Progenitor cell of endocrine pancreas (in vitro differentiated cells): ENCODE measurements at places on chromosomes 12 and 14.

DNA sequence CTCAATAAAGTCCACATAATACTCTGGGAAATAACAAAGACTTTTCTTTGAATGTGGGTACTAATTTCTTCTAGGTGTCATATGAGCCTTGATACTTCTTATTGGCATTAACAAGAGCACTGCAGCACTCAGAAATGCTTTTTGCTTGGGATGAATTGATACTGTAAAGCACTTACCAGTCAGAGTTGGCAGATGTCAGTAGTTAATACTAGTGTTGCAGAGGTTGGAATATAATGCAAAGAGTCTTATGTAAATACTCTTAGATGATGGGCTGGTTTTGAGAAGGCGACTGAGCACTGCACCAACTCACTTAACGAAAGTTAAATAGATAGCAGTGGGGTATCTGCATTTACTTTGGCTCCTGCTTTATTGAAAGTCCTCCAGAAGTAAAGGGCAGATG is 25.6 kb upstream of the MBIP start:
- no peak for DNase-seq

- no peak for DNase-seq
These were observed 156.8 kb downstream of the PDE3A start for GRCh38 chr12:20525064-20525610.

GRCh38 chr14:32252030-32252670 is 49.1 kb upstream of the RNU6-8 start:
- peak; percentile 15 for DNase-seq

- no peak for DNase-seq
These were observed 30.8 kb upstream of the HSPB8 start for GRCh38 chr12:119147847-119148448.

- no peak for DNase-seq
These were observed 56.6 kb downstream of the CALM1 start for GRCh38 chr14:90453401-90453951.

DNA sequence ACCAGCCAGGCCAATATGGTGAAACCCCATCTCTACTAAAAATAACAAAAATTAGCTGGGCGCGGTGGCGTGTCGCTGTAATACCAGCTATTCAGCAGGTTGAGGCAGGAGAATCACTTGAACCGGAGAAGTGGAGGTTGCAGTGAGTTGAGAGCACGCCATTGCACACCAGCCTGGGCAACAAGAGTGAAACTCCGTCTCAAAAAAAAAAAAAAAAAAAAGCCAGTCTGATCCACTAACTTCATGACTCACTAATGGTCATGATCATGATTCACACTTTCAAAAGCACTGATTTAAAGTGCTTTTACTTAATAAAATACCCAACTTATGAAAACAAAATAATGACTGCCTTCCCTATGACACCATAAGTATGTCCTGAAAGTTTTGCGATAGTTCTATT is 38.4 kb upstream of the CPM start:
- no peak for DNase-seq

GRCh38 chr12:92271341-92271740 is 125.7 kb upstream of the BTG1 start:
- DNase-seq, result no peak

DNA sequence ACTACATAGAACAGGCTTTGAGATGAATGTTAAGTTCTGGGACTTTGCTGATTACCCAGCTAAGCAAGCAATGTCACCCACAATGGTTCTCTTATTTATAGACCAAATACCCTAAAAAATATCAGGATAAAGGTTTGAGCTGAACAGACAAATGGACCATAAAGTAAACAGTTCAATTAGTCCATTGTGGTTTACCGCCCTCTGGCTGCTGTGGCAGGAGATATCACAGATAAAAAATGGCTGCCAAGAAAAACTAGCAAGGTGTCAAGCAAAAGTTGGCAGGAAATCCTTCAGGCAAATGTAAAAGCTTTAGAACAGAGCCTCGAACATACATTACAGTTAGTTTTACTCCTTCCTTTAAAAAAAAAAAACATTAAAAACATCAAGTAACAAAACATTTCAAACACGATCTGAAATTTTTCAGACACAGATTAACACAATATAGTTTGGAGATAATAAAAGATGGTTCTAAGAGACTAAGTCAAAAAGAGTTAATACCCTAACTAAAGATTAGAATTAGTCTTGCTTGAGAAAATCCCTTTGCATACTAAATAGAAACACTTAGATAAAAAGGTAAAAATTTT is 41.3 kb downstream of the MED13L start:
- DNase-seq, result no peak

GRCh38 chr12:28780096-28780495 is 369.0 kb upstream of the FAR2 start:
- DNase-seq, result no peak

DNA sequence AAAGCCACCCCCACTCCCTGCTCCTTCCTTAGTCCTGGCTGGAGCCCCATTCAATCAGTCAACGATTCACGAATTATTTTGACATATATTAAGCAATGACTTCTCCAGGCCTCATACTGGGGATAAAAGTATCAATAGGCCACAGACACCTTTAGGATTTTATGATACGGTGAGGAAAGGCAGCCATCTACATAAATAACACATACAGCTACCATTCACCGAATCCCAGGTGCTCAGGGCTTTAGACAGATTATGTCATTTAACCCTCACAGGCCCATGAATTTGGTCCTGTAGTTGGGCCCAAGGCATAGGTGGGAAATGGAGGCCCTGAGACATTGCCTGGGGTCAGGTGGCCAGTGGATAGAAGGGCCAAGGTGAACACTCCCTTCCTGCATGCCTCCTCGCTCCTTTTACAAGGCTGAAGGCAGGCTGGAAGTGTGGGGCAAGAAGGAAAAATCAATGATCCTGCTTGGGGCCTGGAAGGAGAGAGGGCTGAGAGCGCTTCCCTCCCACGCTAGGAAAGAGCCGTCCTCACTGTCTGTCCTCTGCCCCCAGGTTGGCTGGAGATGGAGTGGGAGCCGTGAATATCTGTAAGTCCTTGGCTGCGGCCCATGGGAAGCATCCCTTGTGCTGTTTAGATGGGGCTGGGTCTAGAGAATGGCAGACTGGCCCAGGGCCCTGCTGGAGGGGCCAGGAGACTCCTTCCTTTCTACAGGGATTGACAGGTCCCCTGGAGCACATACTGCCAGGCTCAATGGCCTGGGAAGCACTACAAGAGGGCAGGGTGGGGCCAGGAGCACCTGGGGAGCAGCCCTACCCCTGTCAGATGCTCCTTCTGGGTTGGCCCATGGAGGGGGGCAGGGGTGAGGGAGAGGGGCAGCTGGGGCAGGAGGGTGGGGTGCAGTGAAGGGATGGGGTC is 14.8 kb downstream of the KRT7 start:
- DNase-seq, result no peak

- no peak for DNase-seq
These were observed 776.0 kb downstream of the C12orf50 start for GRCh38 chr12:87253157-87253556.

- no peak for DNase-seq
These were observed 34.2 kb downstream of the MANSC1 start for GRCh38 chr12:12315838-12316237.

GRCh38 chr14:53128303-53129028 is 24.7 kb downstream of the DDHD1 start:
- DNase-seq, result no peak

- no peak for DNase-seq
These were observed 180.3 kb downstream of the RAD51B start for GRCh38 chr14:67999705-68000384.

DNA sequence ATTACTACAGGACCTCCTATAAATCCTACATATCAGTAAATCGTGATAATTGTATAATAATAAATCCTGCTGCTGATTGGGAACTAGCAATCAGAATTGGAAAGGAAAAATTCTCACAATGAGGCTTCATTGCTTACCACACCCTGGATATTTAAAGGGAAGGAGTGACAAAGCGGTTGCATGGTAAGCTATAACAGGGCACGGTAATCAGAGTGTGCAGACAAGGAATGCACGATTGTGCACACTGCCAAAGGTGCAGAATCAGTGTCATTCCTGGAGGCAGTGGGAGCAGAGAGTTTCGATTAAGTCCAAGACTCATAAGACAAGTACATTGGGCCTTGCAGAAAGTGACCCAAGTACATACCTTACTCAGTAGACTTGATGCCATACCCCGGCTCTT is 277.5 kb upstream of the NPAS3 start:
- DNase-seq, result no peak

- peak; percentile 32 for DNase-seq
These were observed 1.1 kb downstream of the KMT2D start for GRCh38 chr12:49059299-49060171.

GRCh38 chr12:7749442-7749841 is 2.3 kb upstream of the CLEC4C start:
- no peak for DNase-seq

DNA sequence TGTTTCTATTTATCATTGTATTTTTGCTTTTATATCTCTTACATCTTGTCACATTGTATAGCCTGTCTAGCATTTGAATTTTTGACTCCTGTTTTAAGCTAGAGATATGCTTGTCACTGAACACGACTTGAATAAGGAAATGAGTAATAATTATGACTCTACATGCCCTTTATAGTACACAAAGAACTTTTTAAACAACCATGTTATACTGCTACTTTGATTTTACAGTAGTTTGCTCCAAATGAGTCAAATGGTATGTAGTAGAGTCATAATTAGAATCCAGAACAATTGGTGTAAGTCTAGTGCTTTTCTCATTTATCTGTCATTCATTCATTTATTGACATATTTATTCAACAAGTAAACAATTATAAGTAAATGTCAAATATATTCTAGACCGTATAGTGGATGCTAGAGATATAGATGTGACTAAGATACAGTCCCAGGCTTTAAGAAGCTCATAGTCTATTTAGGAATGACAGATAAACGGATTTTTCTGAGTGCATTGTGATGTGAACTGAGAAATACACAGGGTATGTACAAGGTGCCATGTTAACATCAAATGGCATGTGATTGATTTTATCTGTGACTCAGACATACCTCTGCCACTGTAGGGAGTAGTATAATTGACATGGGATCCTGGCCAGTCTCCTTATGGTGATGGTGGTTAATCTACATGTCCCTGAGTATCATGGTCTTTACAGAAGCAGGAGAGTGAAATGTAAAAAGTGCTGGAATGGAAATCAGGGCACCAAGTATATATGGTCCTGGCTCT is 799.7 kb downstream of the DIO2 start:
- DNase-seq, result no peak

GRCh38 chr12:68451261-68452077 is 119.3 kb upstream of the MDM1 start:
- DNase-seq, result no peak

- DNase-seq, result peak; percentile 30
These were observed 117.2 kb upstream of the FZD10 start for GRCh38 chr12:130044991-130045621.

- DNase-seq, result no peak
These were observed 47.7 kb upstream of the MDGA2 start for GRCh38 chr14:47722929-47723693.

DNA sequence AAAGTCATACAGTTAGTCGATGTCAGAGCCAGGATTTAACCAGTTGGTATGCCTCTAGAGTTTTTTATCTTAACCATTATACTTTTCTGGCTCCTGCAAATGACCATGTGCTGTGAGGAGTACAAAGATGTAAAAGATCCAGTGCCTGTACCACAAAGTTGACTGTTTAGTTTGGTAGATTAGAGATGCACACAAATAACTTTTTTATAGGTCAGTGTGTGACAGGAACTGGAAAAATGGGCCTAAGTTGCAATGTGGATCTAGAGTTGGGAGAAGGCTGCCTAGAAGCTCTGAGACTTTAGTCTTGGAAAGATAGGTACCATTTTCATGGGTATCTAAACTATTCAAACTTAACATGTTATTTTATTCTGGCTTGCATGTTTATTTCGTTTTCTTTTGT is 32.8 kb upstream of the PPM1H start:
- DNase-seq, result no peak

DNA sequence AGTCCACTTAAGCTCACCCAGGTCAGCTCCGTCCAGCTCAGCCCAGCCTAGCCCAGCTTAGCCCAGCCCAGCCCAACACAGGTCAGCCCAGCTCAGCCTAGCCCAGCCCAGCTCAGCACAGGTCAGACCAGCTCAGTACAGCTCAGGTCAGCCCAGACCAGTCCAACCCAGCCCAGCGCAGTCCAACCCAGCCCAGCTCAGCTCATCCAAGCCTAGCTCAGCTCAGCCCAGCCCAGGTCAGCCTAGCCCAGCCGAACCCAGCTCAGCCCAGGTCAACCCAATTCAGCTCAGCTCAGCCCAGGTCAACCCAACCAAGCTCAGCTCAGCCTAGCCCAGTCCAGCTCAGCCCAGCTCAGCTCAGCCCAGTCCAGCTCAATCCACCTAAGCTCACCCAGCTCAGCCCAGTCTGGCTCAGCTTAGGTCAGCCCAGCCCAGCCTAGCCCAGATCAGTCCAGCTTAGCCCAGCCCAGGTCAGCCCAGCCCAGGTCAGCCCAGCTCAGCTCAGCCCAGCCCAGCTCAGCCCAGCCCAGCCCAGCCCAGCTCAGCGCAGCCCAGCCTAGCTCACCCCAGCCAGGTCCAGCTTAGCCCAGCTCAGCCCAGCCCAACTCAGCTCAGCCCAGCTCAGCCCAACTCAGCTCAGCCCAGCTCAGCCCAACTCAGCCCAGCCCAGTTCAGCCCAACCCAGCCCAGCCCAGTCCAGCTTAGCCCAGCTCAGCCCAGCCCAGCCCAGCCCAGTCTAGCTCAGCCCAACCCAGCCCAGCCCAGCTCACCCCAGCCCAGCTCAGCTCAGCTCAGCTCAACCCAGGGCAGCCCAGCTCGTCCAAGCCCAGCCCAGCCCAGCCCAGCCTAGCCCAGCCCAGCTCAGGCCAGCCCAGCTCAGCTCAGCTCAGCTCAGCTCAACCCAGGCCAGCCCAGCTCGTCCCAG is 184.0 kb downstream of the TMEM121 start:
- DNase-seq, result no peak

DNA sequence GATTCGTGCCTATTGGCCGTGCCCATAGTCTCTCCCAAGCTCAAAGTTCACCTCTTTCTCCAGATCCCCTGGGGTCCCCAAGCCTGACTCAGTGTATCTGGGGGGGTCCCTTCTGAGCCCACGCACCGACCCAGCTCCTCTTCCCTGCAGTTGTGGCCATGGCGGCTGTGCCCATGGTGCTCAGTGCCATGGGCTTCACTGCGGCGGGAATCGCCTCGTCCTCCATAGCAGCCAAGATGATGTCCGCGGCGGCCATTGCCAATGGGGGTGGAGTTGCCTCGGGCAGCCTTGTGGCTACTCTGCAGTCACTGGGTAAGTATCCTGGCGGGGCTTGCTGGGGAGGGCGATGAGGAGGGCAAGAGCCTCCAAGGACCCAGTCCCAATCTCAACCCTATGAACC is 5.1 kb downstream of the IFI27 start:
- DNase-seq, result no peak

DNA sequence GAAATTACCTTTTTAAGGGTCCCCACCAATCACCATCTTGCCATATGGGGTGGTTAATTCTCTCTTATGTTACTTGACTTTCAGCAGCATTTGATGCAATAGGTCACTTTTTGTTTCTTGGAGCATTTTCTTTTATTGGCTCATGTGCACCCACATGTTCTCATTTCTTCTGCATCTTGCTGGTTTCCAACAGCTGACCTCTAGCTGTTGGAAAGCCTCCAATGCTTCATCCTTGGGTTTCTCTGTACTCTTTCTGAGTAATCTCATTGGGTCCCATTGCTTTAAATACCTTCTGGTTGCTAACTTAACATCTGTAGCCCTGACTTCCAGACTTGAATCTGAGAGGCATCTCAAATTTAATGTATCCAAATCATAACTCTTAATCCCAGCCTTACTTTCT is 116.8 kb downstream of the CRADD start:
- no peak for DNase-seq
